ENCODE measurements at places on chromosomes 2 and 18. TPM values are rescaled to one million over a fixed set of nuclear protein-coding genes. Genes with fewer than 3 reads are reported as not detected.

Gene FHOD3
- 16.9 TPM for total RNA-seq

Gene INHA
- 0.46 TPM for total RNA-seq

Gene TMEM182
- 1.6 TPM for total RNA-seq

Gene MAP3K19
- total RNA-seq, result not detected

Gene PIAS2
- total RNA-seq, result 21.3 TPM

Gene REG3A
- total RNA-seq, result not detected

Gene GCG
- 0.14 TPM for total RNA-seq

Gene TSPYL6
- total RNA-seq, result not detected

Gene COLEC11
- total RNA-seq, result 0.57 TPM

Gene ERBB4
- not detected for total RNA-seq

Gene PSTPIP2
- total RNA-seq, result 5.7 TPM

Gene INHBB
- total RNA-seq, result 0.09 TPM

Gene TPGS2
- total RNA-seq, result 112 TPM

Gene SKA1
- total RNA-seq, result 6.6 TPM

Gene MPP4
- total RNA-seq, result 0.65 TPM

Gene STAT4
- 2.0 TPM for total RNA-seq

Gene FOXD4L1
- total RNA-seq, result 0.09 TPM

Gene MYL1
- total RNA-seq, result not detected

Gene PRSS56
- not detected for total RNA-seq

Gene IL18RAP
- total RNA-seq, result not detected

Gene PROM2
- total RNA-seq, result 0.28 TPM

Gene CCDC141
- total RNA-seq, result under 0.01 TPM

Gene EVX2
- total RNA-seq, result under 0.01 TPM

Gene SERPINB10
- total RNA-seq, result not detected

Gene UGT1A4
- total RNA-seq, result not detected

Gene ZAP70
- not detected for total RNA-seq

Gene IL36B
- total RNA-seq, result not detected

Gene STARD7
- total RNA-seq, result 95.9 TPM

Gene CCDC102B
- 45.7 TPM for total RNA-seq

Gene REG1A
- total RNA-seq, result not detected

Gene RAB27B
- total RNA-seq, result 30.2 TPM

Gene FHL2
- total RNA-seq, result 152 TPM

Gene MC5R
- total RNA-seq, result not detected

Gene GORASP2
- total RNA-seq, result 38.5 TPM

Gene TSGA10
- 3.4 TPM for total RNA-seq

Gene PTPRM
- total RNA-seq, result 72.0 TPM

Gene LGALSL
- total RNA-seq, result 3.8 TPM

Gene LTBP1
- total RNA-seq, result 434 TPM

Gene TFPI
- 292 TPM for total RNA-seq

Gene WNT10A
- not detected for total RNA-seq

Gene OTX1
- total RNA-seq, result 0.14 TPM

Gene SGPP2
- not detected for total RNA-seq

Gene NDC80
- 2.7 TPM for total RNA-seq

Gene METTL21A
- total RNA-seq, result 7.9 TPM

Measured in smooth muscle cell of bladder (primary cell).